ENCODE measurements at places on chromosomes 7 and 10.
A peak's percentile ranks its signal among the peaks of the same experiment; 100 is the strongest.

GRCh38 chr7:8204339-8205030 is 57.5 kb downstream of the ICA1 start:
- DNase-seq: no peak

DNA sequence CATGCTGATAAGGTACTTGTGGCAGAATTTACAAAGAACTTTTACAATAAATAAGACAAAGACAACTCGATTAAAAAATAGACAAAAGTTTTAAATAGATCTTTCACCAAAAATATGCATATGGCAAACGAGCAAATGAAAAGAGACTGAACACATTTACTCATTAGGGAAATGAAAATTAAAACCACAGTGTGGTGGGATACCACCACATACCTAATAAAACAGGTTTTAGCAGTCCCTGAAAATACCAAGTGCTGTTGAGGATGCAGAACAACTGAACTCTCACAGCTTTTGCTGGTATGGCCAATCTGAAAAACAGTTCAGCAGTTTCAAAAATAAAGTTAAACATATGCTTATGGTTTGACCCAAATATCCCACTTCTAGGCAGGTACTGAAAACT is 205.4 kb upstream of the ADO start:
- no peak for DNase-seq

GRCh38 chr10:86734207-86734988 is 22.0 kb upstream of the BMPR1A start:
- DNase-seq: no peak

GRCh38 chr10:123129618-123130271 is 6.0 kb upstream of the HMX3 start:
- peak; percentile 68 for DNase-seq

DNA sequence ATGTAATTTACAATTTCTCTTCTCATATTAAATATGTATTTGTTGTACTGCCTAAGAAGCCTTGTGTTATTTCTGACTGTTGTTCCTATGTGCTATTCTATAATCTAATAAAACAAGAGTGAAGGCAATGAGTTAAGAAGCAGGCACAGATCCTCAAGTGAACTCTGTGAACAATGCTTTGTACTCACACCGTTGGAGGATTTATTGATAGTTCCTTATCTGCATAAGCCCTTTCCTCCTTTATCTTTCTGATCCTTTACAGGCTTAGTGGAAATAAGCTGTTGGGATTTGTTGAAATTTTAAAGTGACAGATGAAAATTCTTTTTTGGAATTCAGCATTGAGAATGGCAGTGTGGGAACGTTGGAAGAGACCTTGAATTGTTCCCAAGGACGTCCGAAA is 329.6 kb upstream of the NPVF start:
- no peak for DNase-seq

GRCh38 chr10:789831-790701 is 100.6 kb upstream of the DIP2C start:
- DNase-seq: no peak

Data from mammary epithelial cell (primary cell).